Suppressor macrophage (primary cell): ENCODE measurements at places on chromosomes 12 and 14.

- no peak for DNase-seq
Measured at GRCh38 chr12:57800965-57801364, 17.6 kb downstream of the AVIL start.

- DNase-seq = no peak
Measured at GRCh38 chr14:99447739-99448138, 32.9 kb downstream of the SETD3 start.

DNA sequence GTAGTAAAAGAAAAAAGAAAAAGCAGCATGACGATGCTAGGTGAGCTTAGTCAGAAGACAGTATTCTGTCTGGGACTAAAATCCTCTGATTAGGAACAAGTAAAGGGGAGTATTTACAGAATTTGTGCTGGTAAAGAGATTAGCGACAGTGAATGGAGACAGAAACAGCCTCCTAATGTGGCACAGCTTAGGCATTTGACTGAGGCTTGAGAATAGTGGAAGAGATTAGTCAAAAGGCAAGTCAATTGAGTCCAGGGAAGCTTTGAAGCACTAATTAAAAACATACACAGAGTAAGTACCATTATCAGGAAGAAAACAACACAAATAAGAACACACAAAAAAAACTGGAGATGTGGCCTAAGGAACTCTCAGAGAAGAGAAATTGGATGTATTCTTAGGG is 131.9 kb upstream of the CLEC14A start:
- DNase-seq = no peak

DNA sequence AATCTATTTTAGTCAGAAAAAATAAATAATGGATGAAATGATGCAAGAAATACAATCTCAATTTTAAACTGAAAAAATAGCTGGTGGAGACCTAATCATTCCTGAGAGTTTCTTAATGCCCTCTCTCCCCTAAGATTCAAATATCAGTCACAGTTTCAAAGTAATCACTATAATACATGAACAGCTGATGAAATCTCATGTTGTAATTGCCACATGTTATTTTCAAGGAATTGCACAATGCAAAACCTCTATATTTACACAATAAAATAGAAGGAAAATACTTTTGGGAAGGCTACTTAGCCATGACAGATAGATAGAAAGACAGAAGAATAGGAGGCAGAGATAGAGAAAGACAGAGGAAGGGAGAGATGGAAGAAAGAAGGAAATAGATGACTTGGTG is 18.2 kb downstream of the IFNG-AS1 start:
- no peak for DNase-seq

DNA sequence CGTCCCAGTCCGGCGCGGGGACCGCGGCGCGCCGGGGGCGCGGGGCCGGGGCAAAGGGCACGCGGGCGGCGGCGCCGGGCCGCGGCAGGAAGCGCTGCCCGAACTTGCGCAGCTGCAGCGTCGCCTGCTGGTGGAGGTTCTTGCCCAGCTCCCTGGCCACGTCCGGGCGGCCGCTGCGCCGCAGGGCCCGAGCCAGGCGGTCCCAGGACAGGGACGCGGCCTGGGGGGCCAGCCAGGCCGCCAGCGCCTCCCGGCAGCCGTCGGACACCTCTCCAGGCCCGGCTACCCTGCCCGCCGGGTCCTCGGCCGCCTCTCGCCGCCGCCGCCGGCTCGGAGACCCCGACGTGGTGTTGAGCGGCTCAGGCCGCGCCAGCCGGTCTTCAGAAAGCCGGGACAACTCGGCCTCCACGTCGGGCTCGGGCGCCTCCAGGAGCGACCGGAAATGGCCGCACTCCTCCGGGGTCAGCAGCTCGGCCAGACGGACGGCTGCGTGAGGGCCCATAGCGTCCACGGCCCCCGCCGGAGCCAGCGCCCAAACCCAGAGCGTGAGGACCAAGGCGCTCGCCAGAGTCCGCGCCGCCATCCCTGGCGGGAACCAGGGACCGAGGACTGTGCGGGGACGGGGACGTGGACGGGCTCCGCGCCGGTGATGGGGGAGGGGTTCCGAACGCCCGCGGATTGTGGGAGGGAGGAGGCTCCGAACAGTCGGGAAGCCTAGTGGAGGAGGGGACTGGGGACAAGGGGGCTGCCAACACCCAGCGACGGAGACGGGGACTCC is 34.0 kb downstream of the FIGNL2 start:
- DNase-seq = peak; percentile 95

DNA sequence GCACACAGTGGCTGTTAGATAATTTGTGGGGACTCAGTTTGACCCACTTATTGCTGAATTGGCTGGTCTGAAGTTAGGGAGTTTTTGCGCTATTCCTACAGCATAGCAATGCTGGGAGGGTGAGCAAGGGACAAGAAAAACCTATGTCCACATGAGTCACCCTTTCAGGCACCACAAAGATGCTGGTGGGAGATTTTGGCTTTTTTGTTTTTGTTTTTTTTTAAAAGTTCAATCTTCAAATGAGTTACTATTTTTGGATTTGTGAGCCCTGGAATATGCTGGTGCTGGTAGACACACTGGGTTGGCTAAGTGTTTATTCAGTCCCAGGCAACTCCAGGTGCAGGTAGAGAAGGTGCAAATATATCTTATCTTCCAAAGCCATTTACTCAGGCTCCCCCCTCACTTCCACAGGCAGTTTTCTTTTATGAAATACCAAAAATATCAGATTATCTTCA is 143.4 kb downstream of the BTG1 start:
- no peak for DNase-seq

DNA sequence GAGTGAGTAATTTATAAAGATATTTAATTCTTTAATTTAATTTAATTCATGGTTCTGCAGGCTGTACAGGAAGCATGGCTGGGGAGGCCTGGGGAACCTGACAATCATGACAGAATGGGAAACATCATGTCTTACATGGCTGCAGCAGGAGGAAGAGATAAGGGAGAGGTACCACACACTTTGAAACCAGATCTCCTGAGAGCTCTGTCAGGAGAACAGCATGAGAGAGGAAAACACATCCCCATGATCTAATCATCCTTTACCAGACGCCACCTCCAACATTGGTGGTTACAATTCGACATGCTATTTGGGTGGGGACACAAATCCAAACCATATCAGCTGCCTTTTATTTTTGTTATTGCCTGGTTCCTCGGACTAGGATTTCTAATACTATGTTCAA is 928.6 kb downstream of the TMEM121 start:
- DNase-seq = no peak

- no peak for DNase-seq
Measured at GRCh38 chr14:68675233-68675577, 117.7 kb downstream of the ZFP36L1 start.

DNA sequence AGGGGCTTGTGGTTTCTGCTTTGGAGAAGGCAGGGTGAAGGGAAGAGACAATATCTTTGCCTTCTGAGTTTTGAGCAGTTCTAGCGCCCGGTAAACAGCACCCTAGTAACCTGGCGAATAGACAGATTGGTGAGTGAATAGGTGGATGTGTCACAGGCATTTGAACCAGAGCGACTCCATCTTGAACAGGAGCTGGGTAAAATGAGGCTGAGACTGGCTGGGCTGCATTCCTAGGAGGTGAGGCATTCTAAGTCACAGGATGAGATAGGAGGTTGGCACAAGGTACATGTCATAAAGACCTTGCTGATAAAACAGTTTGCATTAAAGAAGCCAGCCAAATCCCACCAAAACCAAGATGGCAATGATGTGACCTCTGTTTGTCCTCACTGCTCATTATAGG is 643.6 kb upstream of the TMEM132C start:
- DNase-seq = no peak

- no peak for DNase-seq
Measured at GRCh38 chr12:46573347-46573658, 200.7 kb upstream of the SLC38A2 start.

- peak; percentile 31 for DNase-seq
Measured at GRCh38 chr12:81758421-81759189, 545 bp downstream of the PPFIA2 start.

DNA sequence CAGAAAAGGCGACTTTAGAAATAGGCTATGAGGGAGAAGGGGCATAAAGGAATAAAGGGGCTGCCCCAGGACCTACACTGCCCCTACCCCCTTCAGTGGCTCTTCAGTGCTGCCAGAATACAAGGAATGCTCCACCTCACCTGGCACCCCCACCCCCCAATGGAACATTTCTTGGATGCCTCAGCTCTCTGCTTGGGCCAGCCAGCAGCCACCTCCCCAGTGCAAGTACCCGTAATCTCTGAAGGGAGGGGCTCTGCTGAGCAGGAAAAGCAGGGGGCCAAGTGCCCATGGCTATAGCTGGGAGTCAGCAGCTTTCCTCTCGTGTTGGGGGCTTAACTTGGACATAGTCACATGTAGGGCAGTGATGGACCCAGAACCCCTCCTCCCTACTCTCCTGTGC is 33.3 kb downstream of the BAZ2A start:
- no peak for DNase-seq

- no peak for DNase-seq
Measured at GRCh38 chr14:53354336-53354735, 201.2 kb upstream of the DDHD1 start.

DNA sequence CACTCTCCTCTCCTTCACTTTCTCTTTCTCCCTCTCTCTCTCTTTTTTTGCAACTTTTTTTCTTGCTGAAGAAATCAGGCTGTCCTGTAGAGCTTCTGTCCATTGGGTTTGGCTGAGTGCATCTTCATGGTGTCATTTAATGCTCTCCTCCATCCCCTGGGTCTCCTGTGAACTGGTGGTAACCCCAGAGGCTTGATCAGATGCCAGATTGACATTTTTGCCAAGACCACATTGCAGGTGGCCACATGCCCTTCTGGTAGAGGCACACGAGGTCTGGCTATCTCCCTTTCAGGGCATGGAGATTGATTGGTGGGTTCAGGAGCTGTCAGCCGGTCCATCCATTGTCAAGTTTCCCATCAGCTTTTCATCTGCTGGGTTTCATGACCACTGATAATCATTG is 188.3 kb upstream of the MYL2 start:
- DNase-seq = no peak

DNA sequence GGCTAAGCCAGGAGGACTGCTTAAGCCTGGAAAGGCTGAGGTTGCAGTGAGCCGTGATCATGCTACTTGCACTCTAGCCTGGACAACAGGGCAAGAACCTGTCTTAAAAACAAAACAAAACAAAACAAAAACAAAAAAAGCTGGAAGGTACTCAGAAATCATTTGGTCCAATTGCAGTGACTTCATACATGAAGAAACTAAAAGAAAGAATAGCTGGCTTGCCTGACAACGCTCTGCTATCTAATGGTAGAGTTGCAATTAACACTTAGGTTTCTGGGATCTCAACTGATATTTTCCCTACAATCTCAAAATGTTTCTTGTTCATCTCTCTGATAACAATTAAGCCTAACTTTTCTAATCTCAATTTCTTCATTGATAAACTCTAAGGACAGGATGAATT is 13.7 kb downstream of the EEA1 start:
- DNase-seq = no peak

DNA sequence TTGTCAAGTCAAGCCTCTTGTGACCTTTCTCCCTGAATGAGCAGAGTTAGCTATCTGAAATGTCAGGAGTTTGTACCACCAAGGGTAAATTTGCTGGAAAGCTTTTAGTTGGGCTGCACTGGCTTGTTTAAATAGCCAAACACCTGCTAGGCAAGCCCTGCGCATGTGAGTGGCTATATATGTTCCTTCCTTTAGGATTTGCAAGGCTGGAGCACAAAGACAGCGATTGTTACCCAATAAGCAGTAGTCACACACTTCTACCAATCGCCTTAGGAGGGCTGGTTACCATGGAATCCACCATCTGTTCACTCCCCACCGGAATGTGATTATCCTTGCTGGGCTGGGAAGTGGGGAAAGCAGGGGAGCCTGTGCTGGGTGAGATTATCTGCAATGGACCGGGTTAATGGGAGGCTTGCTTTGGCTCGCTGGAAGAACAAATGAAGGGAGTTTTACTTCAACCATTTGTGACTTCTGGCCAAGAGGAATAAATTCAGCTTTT is 102.5 kb downstream of the FGD4 start:
- no peak for DNase-seq

DNA sequence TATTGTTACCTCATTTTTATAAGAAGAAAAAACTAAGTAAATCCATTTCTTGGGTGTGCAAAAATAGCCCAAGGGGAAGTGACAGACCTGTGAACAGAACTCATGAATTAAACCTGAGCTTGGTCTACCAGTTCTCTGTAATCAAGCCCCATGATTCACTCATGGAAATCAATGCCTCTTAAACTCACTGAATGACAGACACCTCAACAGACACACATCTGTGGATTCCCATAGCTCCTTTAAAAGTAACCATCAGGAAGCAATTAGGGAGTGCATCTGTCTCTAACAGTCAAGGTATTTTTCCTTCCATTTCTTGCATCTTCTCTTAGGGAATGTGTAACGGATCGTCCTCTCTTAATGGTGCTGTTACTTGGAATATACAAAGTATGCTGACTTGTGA is 215.0 kb upstream of the EEA1 start:
- no peak for DNase-seq

GRCh38 chr12:27178255-27178654 is 65.8 kb upstream of the STK38L start:
- no peak for DNase-seq

- no peak for DNase-seq
Measured at GRCh38 chr12:108401964-108402363, 62.9 kb upstream of the CMKLR1 start.

GRCh38 chr14:85466678-85467077 is 63.3 kb upstream of the FLRT2 start:
- no peak for DNase-seq

- no peak for DNase-seq
Measured at GRCh38 chr14:76193696-76194095, 42.0 kb downstream of the GPATCH2L start.

DNA sequence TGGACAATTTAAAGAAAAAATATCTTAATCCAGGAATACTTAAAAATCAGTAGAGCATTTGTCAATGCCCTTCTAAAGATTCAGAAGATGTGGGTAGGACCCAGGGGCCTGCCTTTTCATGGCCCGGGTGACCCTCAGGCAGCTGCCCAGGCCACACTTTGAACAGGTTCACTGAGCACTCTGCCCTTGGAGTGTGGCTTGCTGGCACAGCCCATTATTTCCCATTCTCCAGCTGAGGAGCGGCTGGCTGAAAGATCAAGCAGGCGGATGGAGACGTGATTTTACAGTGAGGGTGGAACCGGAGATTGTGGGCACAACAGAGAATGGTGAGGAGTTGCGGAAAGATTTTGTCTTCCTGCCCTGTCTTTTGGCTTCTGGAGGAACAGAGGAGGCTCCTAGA is 7.1 kb upstream of the PRPH start:
- no peak for DNase-seq

GRCh38 chr12:69676257-69677012 is 22.7 kb downstream of the BEST3 start:
- no peak for DNase-seq

GRCh38 chr12:76623931-76624330 is 64.4 kb upstream of the OSBPL8 start:
- DNase-seq = no peak

- DNase-seq = no peak
Measured at GRCh38 chr12:80936353-80936641, 1.4 kb downstream of the LIN7A start.

DNA sequence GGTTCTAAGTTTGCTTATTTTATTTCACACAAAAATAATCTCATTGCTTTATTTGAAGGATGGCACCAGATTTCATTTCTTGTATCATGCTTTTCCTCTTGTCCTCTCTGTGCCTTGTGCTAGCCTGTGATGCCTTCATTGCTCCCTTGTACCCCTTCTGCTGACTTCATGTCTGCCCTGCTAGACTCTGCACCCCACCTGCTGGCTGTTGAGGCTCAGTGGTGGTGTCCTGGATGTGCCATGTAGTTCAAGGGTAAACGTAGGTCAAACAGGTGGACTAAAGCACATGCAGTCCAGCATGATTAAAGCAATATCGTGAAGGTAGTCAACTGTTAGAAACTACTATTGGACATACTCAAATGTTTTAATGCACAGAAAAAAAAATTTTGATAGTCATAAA is 21.6 kb downstream of the MRPS35 start:
- no peak for DNase-seq
